ENCODE measurements at places on chromosomes 12 and 14. TPM values are rescaled to one million over a fixed set of nuclear protein-coding genes. Genes with fewer than 3 reads are reported as not detected.

The TAS2R30 gene
- 22.4 TPM for total RNA-seq

The MYH6 gene
- total RNA-seq, result not detected

The KRT6A gene
- total RNA-seq, result 701 TPM

The TESPA1 gene
- 2.2 TPM for total RNA-seq

The TPH2 gene
- total RNA-seq, result 3.9 TPM
